T-helper 17 cell (primary cell): ENCODE measurements at places on chromosomes 5 and 9. TPM values are rescaled to one million over a fixed set of nuclear protein-coding genes. Genes with fewer than 3 reads are reported as not detected.

DNA sequence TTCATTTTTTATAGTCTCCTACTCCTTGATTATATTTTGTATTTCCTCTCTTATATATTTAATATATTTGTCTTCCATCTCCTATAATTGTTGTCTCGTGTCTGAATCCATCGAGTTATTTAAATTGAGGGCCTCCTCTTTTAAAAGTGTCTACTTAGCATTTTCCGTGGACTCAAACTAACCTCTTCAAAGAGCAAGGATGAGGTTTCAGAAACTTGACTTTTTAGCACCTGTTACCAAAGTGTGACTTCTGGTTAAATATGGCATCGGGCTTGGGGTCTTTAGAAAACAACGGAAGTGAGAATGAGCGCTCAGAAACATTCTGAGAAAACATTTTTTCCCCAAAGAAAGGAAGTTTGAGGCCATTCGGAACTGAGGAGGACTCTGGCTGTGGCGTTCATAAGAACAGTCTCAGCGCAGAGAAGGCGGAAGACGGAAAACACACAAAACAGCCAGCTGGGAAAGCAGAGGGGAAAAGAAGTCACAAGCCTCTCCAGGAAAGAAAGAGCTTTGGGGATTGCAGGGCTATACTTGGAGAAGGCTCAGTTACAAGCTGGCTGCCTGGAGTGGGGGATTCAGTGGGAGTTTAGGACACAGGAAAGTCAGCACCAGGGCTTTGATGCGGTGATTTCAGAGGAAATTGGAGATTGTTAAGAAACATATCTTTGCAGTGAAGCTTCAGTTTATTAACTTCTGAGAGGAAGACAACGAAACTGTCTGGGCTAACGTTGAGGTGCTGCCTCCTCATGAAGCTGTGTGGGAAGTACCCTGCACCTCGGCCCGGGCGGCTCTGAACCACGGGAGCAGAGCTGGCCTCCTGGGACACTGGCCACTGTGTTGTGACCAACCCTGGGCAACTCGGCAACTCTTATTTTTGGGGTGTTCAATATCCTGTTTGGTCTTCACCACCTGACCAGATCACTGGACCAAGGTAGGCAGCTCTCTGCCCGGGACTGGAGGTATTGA is 25.1 kb upstream of the IRX2 start:
- H3K27me3 ChIP-seq, result no peaks in the 10 kb centered on the region
- H3K27ac ChIP-seq, result no peak overlapping the region
- H3K4me1 ChIP-seq, result no peaks in the 10 kb centered on the region
- H3K36me3 ChIP-seq, result no peaks in the 10 kb centered on the region

GRCh38 chr5:62082370-62082801 is 223.6 kb upstream of the KIF2A start:
- H3K36me3 ChIP-seq, result no peaks in the 10 kb centered on the region
- H3K4me3 ChIP-seq, result no peak overlapping the region
- H3K4me1 ChIP-seq, result peaks cover 8% of the 10 kb centered on the region
- no peak overlapping the region for H3K27ac ChIP-seq
- DNase-seq, result no peak

- H3K4me1 ChIP-seq, result no peaks in the 10 kb centered on the region
- H3K27me3 ChIP-seq, result no peaks in the 10 kb centered on the region
- no peak overlapping the region for H3K4me3 ChIP-seq
Observed at GRCh38 chr5:34562791-34563190, 93.3 kb upstream of the RAI14 start.

GRCh38 chr5:71982717-71983395 is 124.4 kb upstream of the MAP1B start:
- H3K27me3 ChIP-seq, result peaks cover 9% of the 10 kb centered on the region
- no peak overlapping the region for H3K4me3 ChIP-seq
- no peak overlapping the region for H3K27ac ChIP-seq
- DNase-seq, result no peak

COL5A1 gene
- 3.3 TPM for total RNA-seq

EIF4E1B gene
- not detected for total RNA-seq
